GM23338 (cell line): ENCODE measurements at places on chromosomes 16 and 17. TPM values are rescaled to one million over a fixed set of nuclear protein-coding genes. Genes with fewer than 3 reads are reported as not detected.

Gene GUCY2D
- 0.08 and 0.96 TPM in 2 replicates for polyA plus RNA-seq

Gene C17orf100
- 3.9 and 4.8 TPM in 2 replicates for polyA plus RNA-seq

Gene IL21R
- polyA plus RNA-seq: 0.42 and 0.83 TPM in 2 replicates

Gene EFCAB5
- 0.68 and 1.1 TPM in 2 replicates for polyA plus RNA-seq

Gene PRCD
- polyA plus RNA-seq: 1.6 and 2.5 TPM in 2 replicates

Gene KRTAP4-12
- not detected in 2 replicates for polyA plus RNA-seq

Gene CTRB2
- polyA plus RNA-seq: not detected in 2 replicates

Gene TNFRSF13B
- 0.16 and 0.24 TPM in 2 replicates for polyA plus RNA-seq

Gene GJD3
- polyA plus RNA-seq: not detected in 2 replicates

Gene EXOC3L1
- 0.92 and 1.1 TPM in 2 replicates for polyA plus RNA-seq

Gene PRAC1
- 0.70 TPM in 1 of 2 replicates, not detected in the other for polyA plus RNA-seq

Gene RNF222
- polyA plus RNA-seq: 0.10 TPM in 1 of 2 replicates, not detected in the other

Gene MILR1
- 0.39 TPM in 1 of 2 replicates, not detected in the other for polyA plus RNA-seq

Gene MOSMO
- 8.7 and 9.1 TPM in 2 replicates for polyA plus RNA-seq

Gene HIRIP3
- polyA plus RNA-seq: 18.5 and 19.1 TPM in 2 replicates

Gene ITGAL
- polyA plus RNA-seq: 0.05 and 0.43 TPM in 2 replicates

Gene LONP2
- polyA plus RNA-seq: 8.7 and 12.4 TPM in 2 replicates

Gene LLGL1
- 5.9 TPM in 2 replicates for polyA plus RNA-seq

Gene COG8
- polyA plus RNA-seq: 18.2 and 21.4 TPM in 2 replicates

Gene PRR14
- 12.7 and 13.0 TPM in 2 replicates for polyA plus RNA-seq

Gene TNP2
- polyA plus RNA-seq: not detected in 2 replicates

Gene CA4
- 7.6 and 9.4 TPM in 2 replicates for polyA plus RNA-seq

Gene SLC25A19
- polyA plus RNA-seq: 17.9 and 19.4 TPM in 2 replicates

Gene GAN
- polyA plus RNA-seq: 7.5 and 8.1 TPM in 2 replicates

Gene NEUROD2
- not detected in 2 replicates for polyA plus RNA-seq

Gene GNGT2
- 0.56 and 1.5 TPM in 2 replicates for polyA plus RNA-seq

Gene SLC5A10
- not detected in 2 replicates for polyA plus RNA-seq

Gene SLFN11
- polyA plus RNA-seq: 0.19 TPM in 1 of 2 replicates, not detected in the other

Gene SOST
- polyA plus RNA-seq: not detected in 2 replicates

Gene SNAI3
- polyA plus RNA-seq: 10.0 and 10.3 TPM in 2 replicates

Gene TEX19
- polyA plus RNA-seq: 0.10 and 0.23 TPM in 2 replicates

Gene ABCC12
- not detected in 2 replicates for polyA plus RNA-seq

Gene ADORA2B
- 2.7 and 3.3 TPM in 2 replicates for polyA plus RNA-seq

Gene EMC8
- polyA plus RNA-seq: 47.5 and 51.1 TPM in 2 replicates

Gene CANT1
- polyA plus RNA-seq: 5.9 and 8.0 TPM in 2 replicates

Gene TEN1
- 13.2 and 14.1 TPM in 2 replicates for polyA plus RNA-seq

Gene DNAH9
- polyA plus RNA-seq: not detected in 2 replicates
